ENCODE measurements at places on chromosomes 5 and 9. TPM values are rescaled to one million over a fixed set of nuclear protein-coding genes. Genes with fewer than 3 reads are reported as not detected.
A peak's percentile ranks its signal among the peaks of the same experiment; 100 is the strongest.

- H3K36me3 ChIP-seq, result peaks cover 25% of the 10 kb centered on the region
- no peak overlapping the region for H3K27ac ChIP-seq
- peak; percentile 64 for DNase-seq
- no peaks in the 10 kb centered on the region for H3K27me3 ChIP-seq
- peaks cover 22% of the 10 kb centered on the region for H3K4me1 ChIP-seq
Observed at GRCh38 chr9:135504262-135505243, 4.1 kb downstream of the MRPS2 start.

DNA sequence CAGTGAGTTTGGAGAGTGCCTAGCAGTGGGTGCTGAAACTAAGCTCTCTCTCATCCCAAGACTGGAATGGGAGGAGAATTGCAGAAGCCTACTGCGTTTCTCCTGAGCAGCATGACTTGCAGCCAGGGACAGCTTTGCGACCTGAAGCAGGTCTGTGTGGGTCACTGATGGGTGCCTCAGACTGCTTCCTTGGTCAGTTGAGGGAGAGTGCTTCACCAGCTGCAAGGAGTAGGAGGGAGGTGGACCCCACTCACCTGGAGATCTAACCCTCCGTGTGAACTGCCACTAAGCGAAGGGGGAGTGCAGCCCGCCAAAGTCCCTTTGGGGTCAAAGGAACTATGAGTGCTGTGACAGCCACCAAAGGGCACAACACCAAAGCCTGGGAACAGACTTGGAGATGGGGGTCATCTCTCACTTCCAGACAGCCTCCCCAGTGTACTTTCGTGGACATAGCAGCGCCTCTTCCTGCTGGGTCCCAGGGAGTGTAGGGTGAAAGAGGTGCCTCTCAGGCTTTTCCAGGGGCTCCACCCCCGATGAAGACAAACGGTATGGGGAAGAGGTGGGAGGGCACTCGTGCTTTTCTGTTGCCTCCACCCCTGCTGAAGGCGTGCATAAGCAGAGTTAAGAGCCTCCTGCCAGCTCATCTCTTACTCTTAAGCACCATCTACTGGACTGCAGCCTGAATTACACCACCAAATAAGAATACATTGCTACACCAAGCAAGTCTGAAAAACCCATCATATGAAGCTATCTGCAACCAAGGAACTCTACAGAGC, 34.3 kb upstream of the MACIR start:
- no peaks in the 10 kb centered on the region for H3K36me3 ChIP-seq
- H3K27me3 ChIP-seq, result peaks cover 15% of the 10 kb centered on the region
- peak; percentile 44 for DNase-seq
- H3K4me3 ChIP-seq, result no peak overlapping the region

DNA sequence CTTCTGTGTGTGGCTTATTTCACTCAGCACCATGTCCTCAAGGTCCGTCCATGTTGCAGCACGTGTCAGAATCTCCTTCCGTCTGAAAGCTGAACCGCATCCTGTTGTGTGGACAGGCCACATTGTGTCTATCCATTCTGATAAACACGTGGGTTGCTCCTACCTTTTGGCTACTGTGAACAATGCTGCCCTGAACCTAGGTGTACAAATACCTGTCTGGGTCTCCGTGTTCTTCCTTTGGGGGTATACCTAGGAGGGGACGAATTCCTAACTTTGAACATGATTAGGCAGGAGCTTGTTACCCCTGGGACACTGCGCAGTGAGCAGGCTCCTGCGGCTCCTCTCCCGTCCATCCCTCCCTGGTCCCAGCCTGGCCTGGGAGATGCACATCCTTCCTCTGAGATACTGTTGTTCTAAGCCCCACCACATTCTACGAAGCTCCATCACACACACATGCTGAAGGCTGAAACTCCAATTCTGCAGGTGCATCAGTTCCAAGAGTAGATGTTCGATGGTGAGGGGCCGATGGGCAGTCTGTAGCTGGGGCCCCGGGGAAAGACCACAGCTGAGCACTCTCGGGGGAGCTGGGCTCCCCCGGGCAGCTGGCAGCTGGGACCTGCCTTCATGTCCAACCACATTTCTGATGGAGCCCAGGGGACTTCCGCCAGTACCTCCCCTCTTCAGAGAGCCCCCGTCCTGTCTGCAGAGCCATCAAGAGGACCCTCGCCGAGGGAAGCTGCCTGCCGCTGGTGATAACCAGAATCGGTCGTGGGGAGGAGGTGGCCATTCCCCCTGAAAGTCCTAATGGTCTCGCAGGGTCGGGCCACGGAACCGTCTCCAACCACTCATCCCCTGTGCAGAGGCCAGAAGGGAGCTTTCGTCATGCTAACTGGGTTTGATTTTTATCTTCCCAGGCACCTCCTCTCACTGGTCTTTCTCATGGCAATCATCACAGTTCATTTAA, 120.9 kb downstream of the COL23A1 start:
- no peak overlapping the region for H3K27ac ChIP-seq
- DNase-seq, result no peak
- H3K36me3 ChIP-seq, result no peaks in the 10 kb centered on the region
- no peaks in the 10 kb centered on the region for H3K27me3 ChIP-seq
- no peak overlapping the region for H3K4me3 ChIP-seq

DNA sequence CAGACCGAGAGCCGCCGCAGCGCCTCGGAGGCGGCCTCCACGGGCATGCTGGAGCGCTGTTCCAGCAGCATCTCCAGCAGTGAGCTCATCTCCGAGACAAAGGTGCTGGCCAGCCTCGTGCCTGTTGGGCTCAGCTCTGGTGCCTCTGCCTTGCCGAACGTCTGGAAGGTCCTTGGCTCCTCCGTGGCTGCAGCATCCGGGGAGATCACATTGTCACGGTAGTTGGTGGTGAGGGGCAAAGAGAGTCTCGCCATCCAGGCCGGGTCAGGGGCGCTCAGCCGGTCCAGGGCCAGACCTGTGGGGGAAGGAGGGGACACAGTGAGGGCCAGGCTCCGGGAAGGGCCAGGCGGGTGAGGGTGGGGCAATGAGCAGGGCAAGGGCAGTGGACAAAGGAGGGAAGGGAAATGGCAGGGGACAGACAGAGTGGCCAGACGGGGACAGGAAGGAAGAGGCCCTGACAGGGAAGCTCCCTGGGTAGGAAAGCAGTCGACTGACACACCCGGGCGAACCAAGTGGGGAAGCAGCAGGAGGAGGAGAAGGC, 12.4 kb downstream of the PCDH12 start:
- H3K27ac ChIP-seq, result no peak overlapping the region
- H3K4me3 ChIP-seq, result no peak overlapping the region
- DNase-seq, result no peak
- no peaks in the 10 kb centered on the region for H3K4me1 ChIP-seq
- H3K36me3 ChIP-seq, result peaks cover 3% of the 10 kb centered on the region

- H3K27me3 ChIP-seq, result no peaks in the 10 kb centered on the region
- no peaks in the 10 kb centered on the region for H3K36me3 ChIP-seq
- H3K4me3 ChIP-seq, result no peak overlapping the region
- no peak overlapping the region for H3K27ac ChIP-seq
- no peak for DNase-seq
Observed at GRCh38 chr9:133967024-133967741, 24.9 kb downstream of the VAV2 start.

Gene NKD2
- 1.4 TPM for total RNA-seq

GRCh38 chr5:125812651-125813050, 610.6 kb upstream of the GRAMD2B start:
- H3K36me3 ChIP-seq, result no peaks in the 10 kb centered on the region
- no peak overlapping the region for H3K4me3 ChIP-seq
- H3K27me3 ChIP-seq, result no peaks in the 10 kb centered on the region
- H3K4me1 ChIP-seq, result no peaks in the 10 kb centered on the region
- no peak for DNase-seq

- H3K27ac ChIP-seq, result no peak overlapping the region
- no peak for DNase-seq
- no peaks in the 10 kb centered on the region for H3K4me1 ChIP-seq
- H3K4me3 ChIP-seq, result no peak overlapping the region
- no peaks in the 10 kb centered on the region for H3K27me3 ChIP-seq
Observed at GRCh38 chr9:122036988-122037387, 56.1 kb downstream of the TTLL11 start.

GRCh38 chr9:32456564-32456963, 69.4 kb downstream of the RIGI start:
- no peak for DNase-seq
- no peaks in the 10 kb centered on the region for H3K4me1 ChIP-seq
- no peak overlapping the region for H3K27ac ChIP-seq
- H3K4me3 ChIP-seq, result no peak overlapping the region
- H3K36me3 ChIP-seq, result peaks cover 14% of the 10 kb centered on the region
- H3K27me3 ChIP-seq, result no peaks in the 10 kb centered on the region

Gene CFAP157
- 0.07 TPM for total RNA-seq

GRCh38 chr5:88245893-88246244, 22.8 kb downstream of the TMEM161B start:
- peaks cover 52% of the 10 kb centered on the region for H3K4me1 ChIP-seq
- H3K27ac ChIP-seq, result no peak overlapping the region
- no peak for DNase-seq
- H3K27me3 ChIP-seq, result no peaks in the 10 kb centered on the region
- peaks cover 19% of the 10 kb centered on the region for H3K36me3 ChIP-seq

Gene CSF1R
- 1.8 TPM for total RNA-seq

Gene CBY3
- not detected for total RNA-seq

- no peak for DNase-seq
- H3K27ac ChIP-seq, result no peak overlapping the region
- no peak overlapping the region for H3K4me3 ChIP-seq
- peaks cover 7% of the 10 kb centered on the region for H3K27me3 ChIP-seq
Observed at GRCh38 chr5:33690374-33691135, 201.2 kb downstream of the ADAMTS12 start.

Gene TLX3
- total RNA-seq, result not detected

Gene ENTPD2
- not detected for total RNA-seq

Gene BAAT
- not detected for total RNA-seq

DNA sequence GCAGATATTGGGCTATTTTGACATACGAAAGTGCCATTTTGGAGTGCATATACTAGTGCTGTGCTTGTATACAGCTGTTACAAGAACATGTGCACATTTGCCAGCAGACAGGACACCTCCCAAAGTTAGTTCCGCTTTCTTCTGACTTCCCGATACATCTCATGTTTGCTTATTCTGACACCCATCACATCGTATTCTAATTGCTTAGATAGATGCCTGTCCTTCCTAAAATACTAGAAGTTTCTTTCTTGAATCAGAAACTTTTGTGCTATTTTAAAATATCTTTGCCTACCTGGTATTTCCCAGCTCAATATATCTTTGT, 177.8 kb downstream of the TTLL11 start:
- no peak overlapping the region for H3K27ac ChIP-seq
- no peaks in the 10 kb centered on the region for H3K4me1 ChIP-seq
- no peaks in the 10 kb centered on the region for H3K27me3 ChIP-seq
- no peaks in the 10 kb centered on the region for H3K36me3 ChIP-seq
- DNase-seq, result no peak

DNA sequence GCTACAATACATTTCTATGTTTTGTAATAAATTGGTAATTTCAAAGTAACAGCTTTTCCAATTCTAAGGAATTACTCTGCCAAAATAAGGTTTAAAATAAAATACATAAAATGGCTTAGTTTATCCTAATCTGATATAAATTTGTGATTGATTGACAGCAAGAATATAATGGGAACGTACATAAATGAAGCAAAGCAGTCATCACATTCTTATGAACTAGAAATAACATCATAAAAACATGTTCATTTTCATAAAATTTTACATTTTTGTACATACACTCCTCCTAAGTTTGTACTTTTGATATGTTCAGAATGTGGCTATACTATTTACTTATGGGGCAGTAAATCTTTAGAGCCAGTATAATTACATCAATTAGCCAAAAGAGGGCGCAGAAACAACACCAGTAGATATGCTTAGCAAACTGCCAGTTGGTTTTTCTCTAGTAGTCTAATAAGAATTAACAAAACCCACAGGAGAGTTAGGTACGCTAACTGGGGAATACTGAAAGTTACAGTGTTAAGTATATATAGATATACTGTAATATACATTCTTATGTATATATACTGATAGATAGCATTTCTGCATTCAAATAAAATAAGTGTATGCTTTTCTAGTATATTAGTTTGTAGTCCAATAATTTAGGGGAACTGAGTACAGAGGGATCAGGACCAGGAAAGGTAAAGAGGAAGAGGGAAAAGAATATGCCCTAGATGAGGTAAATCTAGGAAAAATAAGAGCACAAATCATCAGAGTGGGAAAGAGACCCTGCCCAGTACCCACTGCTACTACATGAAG, 76.8 kb downstream of the ZDHHC21 start:
- no peaks in the 10 kb centered on the region for H3K27me3 ChIP-seq
- H3K4me1 ChIP-seq, result no peaks in the 10 kb centered on the region
- DNase-seq, result no peak
- H3K27ac ChIP-seq, result no peak overlapping the region

DNA sequence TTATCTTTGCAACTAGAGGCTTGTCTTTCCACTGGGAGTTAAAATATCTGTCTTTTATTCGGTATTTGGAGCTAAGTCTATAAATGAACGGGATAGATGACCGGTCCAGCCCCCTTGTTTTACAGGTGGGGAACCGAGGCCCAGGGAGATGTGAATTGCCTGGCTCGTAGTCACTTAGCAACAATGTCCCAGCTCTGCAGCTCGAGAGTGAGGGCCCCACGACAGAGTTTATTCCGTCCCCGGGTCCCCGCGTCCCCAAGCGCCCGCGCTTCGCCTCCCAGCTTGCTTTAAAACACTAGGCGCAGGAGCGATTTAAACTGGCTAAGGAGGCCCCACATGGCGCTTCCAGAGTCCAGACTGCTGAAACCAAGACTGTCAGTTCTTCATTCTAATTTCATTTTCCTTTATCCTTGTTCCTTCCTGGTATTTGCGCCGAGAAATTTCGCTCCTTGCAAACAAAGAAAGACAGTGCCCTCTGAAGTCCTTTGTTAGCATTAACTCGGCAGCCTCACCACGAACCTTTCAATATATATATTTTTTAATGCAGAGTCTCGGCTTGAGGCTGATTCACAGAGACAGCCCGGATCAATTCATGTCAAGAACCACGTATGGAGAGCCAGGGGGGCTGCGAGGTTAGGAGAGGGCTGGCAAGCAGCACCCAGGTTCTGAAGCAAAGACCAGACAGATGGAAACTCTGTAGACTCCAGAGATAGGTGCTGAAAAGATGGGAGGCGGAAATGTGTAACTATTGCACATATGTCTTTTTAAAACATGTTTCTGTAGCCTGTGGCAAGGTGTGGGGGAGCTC, 1.4 kb upstream of the ENC1 start:
- H3K27me3 ChIP-seq, result peaks cover 20% of the 10 kb centered on the region
- H3K4me3 ChIP-seq, result peak overlapping the region; percentile 80
- peaks cover 26% of the 10 kb centered on the region for H3K4me1 ChIP-seq
- no peak overlapping the region for H3K27ac ChIP-seq
- peak; percentile 32 for DNase-seq

DNA sequence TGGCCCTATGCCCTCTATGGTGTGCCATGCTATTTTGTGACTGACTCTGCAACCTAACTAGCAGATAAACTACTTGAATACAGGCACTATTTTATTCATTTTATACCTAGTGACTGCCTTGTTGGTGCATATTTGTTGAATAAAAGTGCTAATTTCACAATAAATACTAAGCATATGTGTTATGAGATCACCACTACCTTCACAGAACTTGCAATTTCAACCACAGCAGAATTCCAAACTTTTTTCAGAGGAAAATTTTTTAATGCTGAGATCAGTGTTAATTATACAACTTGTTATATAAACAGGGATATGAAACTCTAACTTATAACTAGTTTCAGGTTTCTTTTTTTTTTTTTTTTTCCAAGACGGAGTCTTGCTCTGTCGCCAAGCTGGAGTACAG, 94.8 kb downstream of the NR3C1 start:
- H3K27me3 ChIP-seq, result no peaks in the 10 kb centered on the region
- peaks cover 64% of the 10 kb centered on the region for H3K36me3 ChIP-seq
- no peak overlapping the region for H3K4me3 ChIP-seq
- DNase-seq, result no peak
- peaks cover 36% of the 10 kb centered on the region for H3K4me1 ChIP-seq

Data from activated naive CD4-positive, alpha-beta T cell treated with anti-CD3 and anti-CD28 coated beads for 36 hours (primary cell).